CD4-positive, alpha-beta T cell treated with Interleukin-17A for 4 hours (primary cell): ENCODE measurements at places on chromosomes 7 and 10.

DNA sequence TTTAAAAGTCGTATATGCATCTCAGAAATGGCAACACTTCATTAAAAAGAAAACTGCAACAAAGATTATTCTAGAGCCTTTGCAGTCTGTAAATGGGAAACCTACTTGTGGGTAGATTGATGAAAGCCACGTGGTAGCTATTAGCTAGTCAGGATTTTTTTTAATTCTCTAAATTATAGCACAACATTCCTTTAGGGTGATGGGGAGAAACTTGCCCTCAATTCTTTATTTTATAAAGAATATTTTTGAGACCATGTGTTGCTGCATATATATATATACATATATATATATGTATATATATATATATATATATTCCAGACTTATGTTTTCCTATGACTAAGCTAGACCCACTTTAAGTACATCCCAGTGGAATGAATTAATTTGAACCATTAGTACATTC lies 118.0 kb downstream of the PPP1R3A start:
- DNase-seq: no peak

- DNase-seq: no peak
Observed at GRCh38 chr7:149846436-149847046, 8.4 kb downstream of the ZNF862 start.

GRCh38 chr10:6924166-6924565 lies 344.1 kb upstream of the PRKCQ start:
- DNase-seq: no peak

DNA sequence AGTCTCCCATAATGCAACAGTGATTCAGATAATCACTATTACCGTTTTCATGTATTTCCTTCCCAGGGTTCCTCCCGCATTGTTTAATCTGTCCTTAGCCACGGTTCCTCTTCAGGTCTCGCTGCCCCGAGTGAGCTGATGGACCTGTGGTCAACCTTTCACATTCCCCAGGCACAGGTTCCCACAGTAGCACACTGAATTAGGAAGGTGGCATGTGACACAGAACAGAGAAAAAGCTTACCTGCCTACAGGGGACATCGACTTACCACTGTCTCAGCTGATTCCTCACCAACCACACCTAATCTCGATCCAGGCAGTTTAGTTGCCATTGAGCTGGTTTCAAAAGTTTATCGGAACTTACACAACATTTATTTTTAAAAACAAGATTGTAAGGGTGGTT lies 72.2 kb downstream of the MTURN start:
- no peak for DNase-seq

- DNase-seq: no peak
Observed at GRCh38 chr7:135742371-135742770, 6.2 kb downstream of the FAM180A start.

GRCh38 chr10:17851611-17852010 lies 42.5 kb downstream of the MRC1 start:
- DNase-seq: no peak

DNA sequence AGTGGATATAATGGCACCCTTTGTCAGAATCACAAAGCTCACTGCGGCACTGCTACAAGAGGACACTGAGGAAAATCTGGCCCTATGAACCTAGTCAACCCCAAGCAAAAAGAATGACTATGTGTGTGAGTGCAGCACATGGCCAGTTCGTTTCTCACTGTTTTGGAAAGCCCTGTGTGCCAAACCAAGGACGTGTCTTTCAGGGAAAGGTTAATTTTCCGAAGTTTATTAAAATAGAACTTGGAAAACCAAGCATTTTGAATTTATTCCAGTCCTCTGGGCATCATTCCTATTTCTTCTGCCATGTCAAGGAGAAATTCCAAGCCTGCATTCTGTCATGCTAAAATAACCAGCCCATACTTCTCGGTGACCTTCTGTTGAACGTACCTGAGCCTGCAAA lies 471.8 kb downstream of the PLXDC2 start:
- DNase-seq: no peak

DNA sequence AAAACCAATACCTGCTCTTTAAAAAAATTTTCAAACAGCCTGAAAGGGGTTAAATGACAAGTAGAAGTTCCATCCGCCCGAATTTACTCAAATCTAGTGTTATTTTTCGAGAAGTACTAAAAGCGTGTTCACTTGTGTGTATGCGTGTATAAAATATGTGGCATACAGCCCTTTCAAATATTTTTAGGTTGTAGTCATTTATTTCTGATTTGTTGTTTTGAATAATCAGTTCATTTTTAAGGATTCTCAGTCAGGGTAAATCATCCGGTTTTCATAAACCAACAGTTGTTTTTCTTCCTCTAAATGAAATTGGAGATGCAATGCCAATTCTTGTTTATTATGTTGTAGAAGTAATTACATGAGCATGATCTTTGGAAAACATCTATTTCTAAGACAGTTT lies 6.9 kb upstream of the SUN1 start:
- no peak for DNase-seq

DNA sequence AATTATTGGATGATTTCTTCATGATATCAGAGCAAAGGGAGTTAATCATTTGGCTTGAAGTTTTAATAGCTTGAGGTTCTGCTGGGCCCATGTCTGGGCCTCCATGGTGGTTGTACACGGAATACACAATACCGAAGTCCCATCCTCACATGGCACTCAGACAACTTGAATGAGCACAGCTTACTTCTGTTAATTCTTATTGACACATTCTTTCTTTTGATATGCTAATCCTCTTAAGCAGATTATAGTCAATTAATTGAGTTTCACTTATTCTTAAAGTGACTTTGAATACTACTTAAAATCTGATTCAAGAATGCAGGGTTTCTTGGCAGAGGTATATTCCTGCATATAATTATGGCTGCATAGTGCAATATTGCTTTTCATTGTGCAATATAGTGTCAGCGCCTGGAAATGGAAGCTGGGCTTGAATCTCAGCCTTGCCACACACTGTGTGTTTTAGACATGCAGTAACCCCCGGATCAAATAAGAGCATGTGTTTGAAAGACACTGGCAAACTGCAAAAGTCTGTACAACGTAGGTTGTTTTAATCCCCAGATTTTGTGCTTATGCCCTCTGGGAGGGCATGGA lies 543.5 kb upstream of the ADARB2 start:
- no peak for DNase-seq

- no peak for DNase-seq
Observed at GRCh38 chr7:94067047-94067446, 62.9 kb upstream of the BET1 start.

- DNase-seq: no peak
Observed at GRCh38 chr7:131827421-131827820, 271.0 kb upstream of the PODXL start.

DNA sequence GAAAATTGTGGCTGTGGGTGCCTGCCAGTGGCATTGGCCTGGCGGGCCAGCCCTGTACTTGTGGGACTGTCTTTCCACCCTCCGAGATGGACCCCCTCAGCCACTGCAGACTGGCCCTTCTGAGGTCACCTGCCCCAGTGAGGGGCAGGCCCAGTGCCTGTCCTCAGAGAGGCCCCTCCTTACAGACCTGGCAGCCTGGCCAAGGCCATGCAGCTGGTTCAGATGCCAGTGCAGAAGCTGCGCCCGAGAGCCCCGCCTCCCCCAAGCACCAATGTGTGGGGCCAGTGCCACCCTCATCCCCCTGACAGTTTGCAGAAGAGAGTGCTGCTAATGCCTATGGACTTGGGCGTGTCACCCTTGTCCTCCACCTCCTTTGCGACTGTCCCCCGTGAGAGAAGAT lies 10.0 kb downstream of the ZNF316 start:
- no peak for DNase-seq

GRCh38 chr10:91006752-91007346 lies 86.0 kb upstream of the ANKRD1 start:
- DNase-seq: no peak

DNA sequence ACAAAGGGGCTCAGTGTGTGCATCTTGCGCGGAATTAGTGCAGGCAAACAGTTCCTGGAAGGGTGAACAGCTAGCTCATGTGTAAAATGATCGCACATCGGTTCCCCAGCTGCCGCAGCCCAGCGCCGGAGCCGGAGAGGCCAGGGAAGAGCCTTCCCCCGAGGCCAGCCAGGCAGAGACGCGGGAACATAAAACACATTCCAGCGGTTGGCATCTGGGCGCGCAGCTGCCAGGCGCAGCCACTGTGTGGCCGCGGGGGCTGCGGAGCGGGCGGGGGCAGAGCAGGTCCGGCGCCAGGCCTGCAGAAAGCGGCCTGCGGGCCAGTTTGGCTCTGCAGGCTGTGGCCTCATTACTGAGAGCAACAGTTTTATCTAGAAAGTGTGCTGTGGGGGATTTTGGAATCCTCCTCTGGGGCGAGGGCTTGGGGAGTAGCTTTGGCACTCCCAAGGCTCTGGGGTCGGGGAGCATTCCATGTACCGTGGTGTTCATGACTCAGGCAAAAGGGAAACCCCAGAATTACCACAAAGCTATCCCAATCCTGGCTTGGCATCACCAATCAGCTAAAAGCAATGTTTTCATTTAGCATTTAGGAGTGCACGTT lies 74.3 kb downstream of the SAMD9 start:
- DNase-seq: no peak

- DNase-seq: no peak
Observed at GRCh38 chr10:127618797-127619196, 69.7 kb downstream of the NPS start.

GRCh38 chr7:1864161-1864940 lies 194.3 kb downstream of the ELFN1 start:
- DNase-seq: no peak

DNA sequence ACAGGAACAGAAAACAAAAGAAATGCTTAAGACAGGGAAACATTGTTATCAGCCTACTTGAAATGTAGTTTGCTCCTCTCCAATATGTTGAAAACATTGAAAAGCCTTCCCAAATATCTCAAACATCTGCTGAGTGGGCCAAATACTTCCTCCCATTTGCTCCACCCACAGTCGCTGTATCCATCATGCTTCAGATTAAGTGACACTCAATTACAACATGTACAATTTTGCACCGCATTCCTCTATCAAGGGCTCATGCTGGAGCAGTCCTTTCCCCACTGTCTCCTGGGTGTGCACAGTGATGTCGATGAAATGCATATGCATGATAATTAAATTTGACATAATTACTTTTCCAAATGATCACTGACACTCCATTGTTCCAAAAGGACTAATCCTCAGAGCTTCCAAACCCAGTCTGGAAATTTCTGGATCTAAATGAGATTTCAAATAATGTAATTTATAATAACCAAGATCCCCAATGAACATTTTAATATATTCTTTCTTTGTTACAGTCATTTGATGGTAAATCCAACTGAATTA lies 604.6 kb downstream of the GRID1 start:
- DNase-seq: no peak

- DNase-seq: no peak
Observed at GRCh38 chr10:13310518-13311176, 10.8 kb upstream of the PHYH start.

GRCh38 chr10:3046981-3047547 lies 20.3 kb upstream of the PFKP start:
- DNase-seq: no peak

- DNase-seq: no peak
Observed at GRCh38 chr10:132016514-132016913, 34.8 kb upstream of the BNIP3 start.

- DNase-seq: no peak
Observed at GRCh38 chr10:121580276-121581116, 17.7 kb downstream of the FGFR2 start.

DNA sequence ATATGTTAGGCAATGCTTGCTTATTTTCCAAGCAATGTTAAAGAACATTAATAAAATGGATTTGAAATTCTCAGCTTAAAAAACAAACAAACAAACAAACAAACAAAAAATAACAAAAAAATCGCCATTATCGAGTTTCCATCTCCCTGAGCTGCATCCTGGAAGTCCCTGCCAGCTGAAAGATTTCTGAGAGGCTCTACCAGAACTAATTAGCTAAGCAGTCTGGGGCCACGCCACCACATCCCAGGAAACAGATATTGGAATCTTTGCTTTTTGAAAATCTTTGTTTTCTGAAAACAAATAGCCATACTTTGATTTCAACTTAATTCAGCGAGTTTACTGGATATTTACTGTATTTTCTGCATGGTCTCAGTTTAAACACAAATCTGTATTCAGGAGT lies 143.6 kb downstream of the LSMEM1 start:
- no peak for DNase-seq

- DNase-seq: no peak
Observed at GRCh38 chr7:11533229-11533820, 298.7 kb downstream of the THSD7A start.
